NCI-H146 (cell line): ENCODE measurements at places on chromosomes 6 and 20.
A peak's percentile ranks its signal among the peaks of the same experiment; 100 is the strongest.

- DNase-seq = no peak
These were observed 18.1 kb upstream of the OSER1 start for GRCh38 chr20:44228465-44229258.

- peak; percentile 14 for DNase-seq
These were observed 131.2 kb downstream of the SH3BGRL2 start for GRCh38 chr6:79762370-79762769.

- DNase-seq = peak; percentile 37
These were observed 9.2 kb downstream of the FOXS1 start for GRCh38 chr20:31835977-31836852.

DNA sequence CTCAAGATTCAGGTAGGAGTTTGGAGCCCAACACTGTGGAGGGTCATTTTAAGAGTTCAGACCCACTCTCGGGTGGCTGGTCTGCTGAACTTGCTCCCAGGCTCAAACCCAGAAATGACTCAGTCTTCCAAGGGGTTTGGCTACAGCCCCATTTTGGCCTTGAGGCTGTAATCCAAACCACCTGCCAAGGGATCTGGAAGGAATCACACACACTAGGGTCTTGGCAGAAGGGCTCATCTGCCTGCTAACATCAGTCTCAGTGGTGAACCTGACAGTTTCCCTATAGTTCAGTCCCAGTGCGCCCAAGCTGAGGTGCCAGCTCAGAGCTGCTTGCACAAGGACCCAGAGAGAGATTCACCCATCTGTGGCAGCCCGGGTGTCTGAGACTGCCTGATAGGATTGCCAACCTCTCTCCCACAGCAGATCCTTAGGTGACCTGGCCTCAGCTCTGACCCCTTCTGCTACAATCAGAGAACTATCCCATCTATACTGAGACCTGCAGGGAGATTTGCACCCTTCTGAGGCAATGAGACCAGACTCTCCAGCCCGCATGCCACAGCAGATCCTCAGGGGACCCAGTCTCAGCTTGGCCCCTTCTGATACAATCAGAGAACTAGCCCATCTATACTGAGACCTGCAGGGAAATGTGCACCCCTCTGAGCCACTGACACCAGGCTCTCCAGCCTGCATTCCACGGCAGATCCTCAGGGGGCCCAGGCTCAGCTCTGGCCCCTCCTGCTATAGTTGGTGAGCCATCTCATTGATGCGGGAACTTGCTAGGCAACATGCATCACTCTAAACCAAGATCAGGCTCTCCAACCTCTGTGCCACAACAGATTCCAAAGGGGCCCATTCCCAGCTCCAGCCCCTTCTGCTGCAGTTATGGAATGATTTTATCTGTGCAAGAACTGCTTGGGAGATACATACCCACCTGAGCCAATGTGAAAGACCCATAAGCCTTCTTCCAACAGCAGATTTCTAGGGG, 48.2 kb downstream of the THBS2 start:
- DNase-seq = no peak

- DNase-seq = no peak
These were observed 70.3 kb upstream of the SLC22A23 start for GRCh38 chr6:3526962-3527650.

- no peak for DNase-seq
These were observed 5.1 kb downstream of the BTN2A2 start for GRCh38 chr6:26388014-26388413.

DNA sequence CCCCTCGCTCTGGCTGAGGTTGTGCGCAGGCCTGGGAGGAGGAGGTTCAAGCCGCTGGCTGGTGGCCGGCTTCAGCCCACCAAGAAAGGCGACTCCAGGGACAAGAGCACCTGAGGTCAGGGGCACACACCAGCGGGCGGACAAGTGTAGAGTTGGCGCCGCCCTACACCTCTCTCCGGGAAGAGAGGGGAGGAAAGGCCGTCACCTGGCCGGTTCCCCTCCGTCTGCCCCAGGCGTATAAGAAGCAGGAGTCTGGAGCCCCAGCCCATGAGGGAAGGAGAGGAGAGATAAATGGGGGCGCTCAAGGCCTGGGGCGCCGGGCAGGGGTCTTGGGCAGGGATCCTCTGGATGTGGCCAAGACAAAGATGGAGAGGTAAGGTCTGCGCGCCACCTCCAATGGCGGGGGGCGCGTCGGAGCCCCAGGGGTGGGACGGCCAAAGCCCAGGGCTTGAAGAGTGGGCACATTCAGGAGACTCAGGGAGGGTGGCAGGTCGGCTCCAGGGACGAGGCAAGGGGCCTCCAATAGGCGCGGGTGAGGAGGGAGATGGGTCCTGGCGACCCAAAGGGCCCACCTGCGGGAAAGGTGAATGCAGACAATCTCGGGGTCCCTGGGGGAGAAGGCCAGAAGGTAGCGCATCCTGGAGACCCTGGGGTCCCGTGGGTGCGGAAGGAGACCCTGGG, 826 bp downstream of the RIMS4 start:
- DNase-seq = no peak

- peak; percentile 71 for DNase-seq
These were observed 577 bp downstream of the SASH1 start for GRCh38 chr6:148343047-148343782.

DNA sequence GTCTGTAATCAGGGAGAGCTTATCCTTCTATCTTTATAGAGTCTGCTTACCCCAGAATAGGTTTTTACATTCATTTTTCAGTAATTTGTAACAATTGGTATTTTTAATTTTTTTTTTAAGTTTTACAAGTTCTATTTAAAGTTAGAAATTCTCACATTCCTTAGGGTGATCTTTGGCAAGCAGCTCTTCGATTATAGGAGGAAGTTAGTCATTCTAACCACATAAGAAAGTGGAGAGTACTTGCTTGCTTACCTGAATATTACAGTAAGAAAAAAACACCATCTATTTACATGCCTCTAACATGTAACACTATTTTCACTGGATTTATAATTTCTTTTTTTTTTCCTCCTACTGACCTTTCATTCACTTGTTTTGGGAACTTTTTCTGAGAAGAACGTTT, 6.7 kb downstream of the TSHZ2 start:
- no peak for DNase-seq

DNA sequence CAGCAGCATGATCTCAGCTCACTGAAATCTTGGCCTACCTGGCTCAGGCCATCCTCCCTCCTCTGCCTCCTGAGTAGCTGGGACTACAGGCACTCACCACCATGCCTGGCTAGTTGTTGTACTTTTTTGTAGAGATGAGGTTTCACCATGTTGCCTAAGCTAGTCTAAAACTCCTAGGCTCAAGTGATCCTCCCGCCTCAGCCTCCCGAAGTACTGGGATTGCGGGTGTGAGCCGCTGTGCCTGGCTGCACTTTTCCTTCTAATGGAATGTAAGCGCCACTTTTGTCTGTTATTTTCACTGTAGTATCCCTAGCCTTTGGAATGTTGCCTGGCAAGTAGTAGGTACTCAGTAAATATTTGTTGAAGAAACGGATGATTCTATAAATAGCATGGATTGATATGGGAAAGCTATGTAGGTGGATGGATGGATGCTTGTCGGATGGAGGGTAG, 10.4 kb upstream of the TRIB3 start:
- no peak for DNase-seq

DNA sequence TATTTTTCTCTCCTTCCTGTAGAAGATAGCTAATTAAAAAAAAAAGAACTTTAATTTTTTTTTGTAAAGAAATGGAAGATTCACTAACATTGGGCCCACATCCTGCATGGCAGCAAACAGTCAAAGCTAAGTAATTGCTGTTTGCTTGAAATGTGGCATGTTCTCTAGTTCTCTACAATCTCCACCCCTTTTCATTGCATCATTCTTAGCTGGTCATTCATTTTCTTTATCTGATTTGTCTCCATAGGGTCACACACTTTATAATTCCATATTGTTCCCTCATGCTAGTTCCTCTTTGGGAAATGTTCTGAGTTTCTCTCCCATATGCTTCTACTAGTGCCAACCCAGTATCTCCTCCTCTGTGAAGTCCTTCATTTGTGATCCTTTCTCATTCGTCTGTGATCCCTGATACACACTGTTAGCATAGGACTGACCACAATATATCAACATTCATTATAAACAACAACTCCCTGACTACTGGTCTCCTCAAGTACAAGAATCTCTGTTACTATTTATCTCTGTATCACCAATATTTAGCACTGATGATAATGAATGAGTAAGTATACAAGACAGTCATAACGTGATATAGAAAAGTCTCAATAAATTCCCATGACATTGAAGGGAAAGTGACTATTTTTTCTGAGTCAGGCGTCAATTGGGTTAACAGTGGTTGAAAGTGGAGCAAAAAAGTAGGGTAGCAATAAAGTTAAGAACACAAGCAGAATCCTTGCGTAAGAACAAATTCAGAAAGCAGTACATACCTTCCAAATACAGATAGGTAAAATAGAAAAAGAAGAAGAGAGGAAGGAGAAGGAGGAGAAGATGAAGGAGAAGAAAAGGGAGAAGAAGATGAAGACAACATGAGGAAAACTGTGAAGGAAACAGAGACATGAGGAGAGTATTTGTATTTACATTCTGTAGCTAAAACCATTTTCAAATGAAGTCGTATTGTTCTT, 33.2 kb upstream of the MYB start:
- no peak for DNase-seq

- DNase-seq = no peak
These were observed 2.5 kb downstream of the MRS2 start for GRCh38 chr6:24405262-24405661.

GRCh38 chr6:137811121-137811915, 55.7 kb upstream of the TNFAIP3 start:
- peak; percentile 52 for DNase-seq

DNA sequence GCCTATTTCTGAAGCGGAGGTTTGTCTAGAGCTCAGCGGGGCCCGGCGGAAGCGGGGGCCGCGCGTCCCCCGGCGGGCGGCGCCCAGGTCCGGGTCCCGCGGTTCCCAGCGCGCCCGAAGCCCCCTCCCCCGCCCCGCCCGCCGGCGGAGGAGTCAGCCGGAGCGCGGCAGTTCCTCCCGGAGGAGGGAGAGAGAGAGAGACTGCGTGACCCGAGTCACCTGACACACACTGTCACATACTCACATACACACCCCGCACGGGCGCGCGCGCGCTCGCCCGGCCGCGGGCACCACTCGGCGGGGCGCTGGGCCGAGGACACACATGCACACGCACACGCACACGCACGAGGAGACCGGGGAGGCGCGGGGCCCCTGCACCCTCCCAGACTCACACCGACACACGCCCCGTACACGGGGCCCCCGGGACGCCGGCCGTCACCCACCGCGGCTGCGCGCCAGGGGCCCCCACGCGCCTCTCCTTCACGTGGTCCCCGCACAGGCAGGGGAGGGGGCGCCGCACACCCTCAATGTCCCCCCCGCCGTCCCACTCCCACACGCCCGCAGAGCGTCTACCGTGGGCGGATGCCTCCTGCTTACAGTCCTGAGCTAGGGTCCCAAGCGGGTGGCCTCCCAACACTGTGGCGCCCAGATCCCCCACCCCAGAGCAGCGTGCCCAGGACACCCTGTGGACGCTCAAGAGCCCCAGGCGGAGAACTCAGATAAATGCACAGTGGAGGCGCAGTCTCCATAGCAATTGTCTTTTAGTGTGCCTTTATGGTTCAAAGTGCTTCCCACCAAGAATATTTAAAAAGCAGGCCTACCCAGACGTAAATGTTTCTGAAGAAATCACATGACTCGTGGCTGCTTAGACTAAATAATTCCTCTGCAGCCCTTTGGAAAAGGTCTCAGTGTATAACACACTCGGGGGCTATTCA, at the start of gene RRAGD:
TSS of gene RRAGD (minus strand) at position 203 of the 935 bp plus-strand sequence. CDS start 280 bp downstream, outside the sequence.
- peak; percentile 82 for DNase-seq

DNA sequence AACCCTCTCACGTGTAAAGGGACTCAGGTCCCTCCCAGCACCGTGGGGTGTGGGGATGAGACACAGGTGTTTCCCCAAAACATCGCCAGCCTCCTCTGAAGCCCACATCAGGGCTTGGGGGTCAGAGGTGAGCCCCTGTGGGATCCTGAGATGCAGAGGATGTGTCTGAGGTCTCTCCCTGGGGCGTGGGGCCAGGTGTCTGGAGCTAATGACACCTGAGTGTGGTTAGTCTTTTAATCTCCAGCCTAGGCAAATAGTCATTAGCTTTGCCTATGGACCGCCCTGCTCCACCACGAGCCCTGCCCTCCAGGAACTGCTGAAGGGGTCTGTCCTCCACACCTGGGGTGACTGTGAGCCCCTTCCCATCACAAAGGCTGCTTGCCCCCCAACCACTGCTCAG, 1.7 kb downstream of the SRMS start:
- DNase-seq = peak; percentile 91

GRCh38 chr6:144725736-144726522, 440.8 kb downstream of the UTRN start:
- DNase-seq = peak; percentile 19

- DNase-seq = no peak
These were observed 122.4 kb downstream of the IPCEF1 start for GRCh38 chr6:154234019-154234772.

- no peak for DNase-seq
These were observed 1.8 kb downstream of the RNF144B start for GRCh38 chr6:18388942-18389341.

DNA sequence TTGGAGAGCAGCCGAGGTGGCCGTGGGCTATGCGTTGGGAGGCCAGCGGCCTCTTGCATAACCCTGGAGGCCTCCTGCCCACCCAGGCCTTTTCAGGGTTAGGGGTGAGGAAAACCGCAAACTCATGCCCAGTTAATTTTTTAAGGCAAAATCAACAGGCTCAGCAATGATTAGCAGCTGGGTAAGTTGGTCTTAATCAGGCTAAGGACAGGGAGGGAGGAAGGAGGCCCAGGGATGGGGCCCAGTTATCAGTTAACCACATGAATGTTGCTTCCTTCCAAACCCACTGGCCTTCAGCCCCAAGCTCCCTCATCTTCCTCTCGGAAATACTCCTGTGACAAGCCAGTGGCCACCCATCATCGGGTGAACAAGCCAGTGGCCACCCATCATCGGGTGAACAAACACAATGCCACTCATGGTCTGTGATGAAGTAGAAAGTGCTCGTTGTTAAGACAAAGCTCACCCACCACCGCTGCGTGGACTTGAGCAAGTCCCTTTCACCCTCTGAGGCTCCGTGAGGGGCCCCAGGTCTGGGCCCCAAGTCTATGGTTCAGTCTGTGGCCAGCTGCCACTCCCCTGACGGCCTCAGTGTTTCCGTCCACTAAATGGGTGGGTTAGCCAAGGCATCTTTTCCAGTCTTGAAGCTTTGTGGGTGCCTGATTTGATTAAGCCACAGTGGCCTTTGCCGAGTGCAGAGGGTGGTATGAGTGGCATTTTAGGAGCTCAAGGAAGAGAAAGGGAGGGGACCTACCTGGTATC, 39.4 kb downstream of the HNF4A start:
- DNase-seq = peak; percentile 34

DNA sequence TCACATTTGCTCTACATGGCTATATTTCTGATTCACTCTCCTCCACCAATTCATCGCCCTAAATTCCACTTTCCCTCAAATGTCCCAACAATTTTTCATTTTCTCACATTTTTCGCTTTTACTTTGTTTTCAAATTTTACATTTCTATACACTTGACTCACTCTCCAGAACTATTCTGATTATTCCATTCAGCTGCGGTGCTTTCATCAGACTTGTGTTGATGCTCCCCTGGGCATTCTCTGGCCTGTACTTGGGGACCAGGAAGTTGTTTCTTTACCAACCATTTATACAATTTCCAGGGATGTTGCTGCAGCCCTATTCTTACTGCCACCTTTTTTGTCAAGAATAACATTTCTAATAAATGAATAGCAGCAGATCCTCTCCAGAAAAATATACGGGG, 444.8 kb downstream of the MAFB start:
- no peak for DNase-seq

GRCh38 chr20:42756991-42757390, 432.7 kb downstream of the PTPRT start:
- no peak for DNase-seq

GRCh38 chr20:46770330-46771194, 61.1 kb downstream of the SLC2A10 start:
- peak; percentile 19 for DNase-seq

- no peak for DNase-seq
These were observed 99.3 kb upstream of the PROKR2 start for GRCh38 chr20:5416086-5416485.
